ENCODE measurements at places on chromosomes 13 and 19. TPM values are rescaled to one million over a fixed set of nuclear protein-coding genes. Genes with fewer than 3 reads are reported as not detected.

IGFL3 gene
- not detected for total RNA-seq

CGB8 gene
- total RNA-seq = not detected

FARP1 gene
- total RNA-seq = 6.6 TPM

VASP gene
- 100 TPM for total RNA-seq

CEACAM1 gene
- total RNA-seq = 41.8 TPM

Data from bladder microvascular endothelial cell (primary cell).